ENCODE measurements at places on chromosomes 5 and 9. TPM values are rescaled to one million over a fixed set of nuclear protein-coding genes. Genes with fewer than 3 reads are reported as not detected.

DNA sequence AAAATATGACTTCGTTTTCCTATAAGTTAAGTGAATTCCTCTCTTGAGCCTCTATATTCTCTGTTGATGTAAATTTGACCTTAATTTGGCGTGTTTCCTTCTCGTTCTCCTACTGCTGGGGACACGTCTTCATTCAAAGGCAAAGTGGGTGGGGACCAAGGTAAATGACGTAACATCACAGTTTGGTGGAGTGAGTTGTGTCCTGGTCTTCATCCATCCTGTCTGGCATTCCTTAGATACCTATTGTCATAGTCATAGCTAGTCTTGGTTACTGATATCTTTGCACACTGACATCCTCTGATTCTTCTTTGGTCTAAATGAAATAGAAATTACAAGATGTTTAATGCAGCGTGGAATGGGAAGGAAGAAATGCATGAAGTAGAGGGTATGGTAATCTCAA lies 108.5 kb downstream of the NNT start:
- no peak for DNase-seq

DNA sequence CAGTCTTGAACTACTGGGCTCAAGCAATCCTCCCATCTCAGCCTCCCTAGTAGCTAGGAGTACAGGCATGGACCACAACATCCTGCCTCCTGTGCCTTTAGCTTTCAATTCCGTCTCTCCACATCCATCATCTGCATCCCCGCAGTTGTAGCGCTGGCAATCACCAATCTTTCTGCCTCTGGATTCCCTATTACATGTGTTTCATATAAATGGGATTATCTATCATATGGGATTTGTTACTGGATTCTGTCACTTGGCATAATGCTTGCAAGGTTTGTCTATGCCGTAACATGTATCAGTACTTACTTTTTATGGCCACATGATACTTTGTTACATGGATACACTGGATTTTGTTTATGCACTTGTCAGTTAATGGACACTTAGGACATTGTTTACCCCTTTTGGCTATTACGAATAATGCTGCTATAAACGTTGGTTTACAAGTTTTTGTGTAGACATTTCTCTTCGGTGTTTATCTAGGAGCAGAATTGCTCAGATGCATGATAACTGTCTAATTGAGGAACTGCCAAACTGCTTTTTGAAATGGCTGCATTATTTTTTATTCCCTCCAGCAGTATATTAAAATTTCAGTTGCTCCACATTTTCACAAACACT lies 1223.9 kb downstream of the FOXD4L5 start:
- DNase-seq: no peak

- no peak for DNase-seq
Observed at GRCh38 chr5:2537378-2538145, 213.9 kb downstream of the IRX2 start.

DNA sequence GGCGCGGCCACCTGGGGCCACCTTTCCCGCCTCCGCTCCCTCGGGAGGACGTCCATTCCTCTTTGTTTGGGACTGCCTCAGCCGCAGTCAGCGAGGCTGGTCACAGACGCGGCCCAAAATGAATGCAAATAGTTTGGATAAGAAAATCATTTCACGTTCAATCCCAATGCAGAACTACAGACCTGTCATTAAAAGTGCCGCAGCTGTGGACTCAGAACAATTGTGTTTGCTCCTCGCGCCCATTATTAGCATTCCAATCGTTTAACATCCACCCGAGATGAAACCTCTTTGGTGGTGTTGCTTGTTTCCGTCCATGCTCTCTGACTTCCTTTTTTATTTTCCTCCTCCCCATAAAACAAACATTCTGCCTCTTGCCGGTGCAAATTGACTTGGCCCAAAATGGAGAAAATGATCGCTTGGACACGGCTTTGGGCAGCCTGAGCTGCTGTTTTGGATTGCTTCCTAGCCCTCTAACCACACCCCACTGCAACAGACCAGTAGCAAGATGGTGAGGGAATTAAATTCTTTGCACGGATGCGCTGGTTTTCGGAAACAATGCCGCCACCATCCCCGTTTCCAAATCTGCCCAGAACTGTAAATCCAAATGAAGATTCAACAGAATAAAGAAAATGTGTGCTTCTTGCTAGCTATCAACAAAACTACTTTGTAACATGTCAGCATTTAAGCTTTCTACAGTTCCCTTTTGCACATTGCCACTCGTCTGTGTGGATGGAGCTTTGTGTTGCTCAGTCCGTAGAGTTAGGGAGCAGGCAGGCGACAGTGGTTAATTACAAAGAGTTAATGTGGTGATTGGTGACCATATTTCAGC lies 784 bp downstream of the NLN start:
- DNase-seq: no peak

GRCh38 chr5:14118551-14119320 lies 24.4 kb upstream of the TRIO start:
- DNase-seq: no peak

GRCh38 chr5:78521455-78521854 lies 127.1 kb downstream of the LHFPL2 start:
- no peak for DNase-seq

- DNase-seq: no peak
Observed at GRCh38 chr9:108325406-108325805, 530.4 kb downstream of the ACTL7B start.

- no peak for DNase-seq
Observed at GRCh38 chr9:92278110-92278509, 15.4 kb downstream of the IARS1 start.

- peak; percentile 36 for DNase-seq
Observed at GRCh38 chr5:146042628-146043279, 62.6 kb downstream of the PLAC8L1 start.

DNA sequence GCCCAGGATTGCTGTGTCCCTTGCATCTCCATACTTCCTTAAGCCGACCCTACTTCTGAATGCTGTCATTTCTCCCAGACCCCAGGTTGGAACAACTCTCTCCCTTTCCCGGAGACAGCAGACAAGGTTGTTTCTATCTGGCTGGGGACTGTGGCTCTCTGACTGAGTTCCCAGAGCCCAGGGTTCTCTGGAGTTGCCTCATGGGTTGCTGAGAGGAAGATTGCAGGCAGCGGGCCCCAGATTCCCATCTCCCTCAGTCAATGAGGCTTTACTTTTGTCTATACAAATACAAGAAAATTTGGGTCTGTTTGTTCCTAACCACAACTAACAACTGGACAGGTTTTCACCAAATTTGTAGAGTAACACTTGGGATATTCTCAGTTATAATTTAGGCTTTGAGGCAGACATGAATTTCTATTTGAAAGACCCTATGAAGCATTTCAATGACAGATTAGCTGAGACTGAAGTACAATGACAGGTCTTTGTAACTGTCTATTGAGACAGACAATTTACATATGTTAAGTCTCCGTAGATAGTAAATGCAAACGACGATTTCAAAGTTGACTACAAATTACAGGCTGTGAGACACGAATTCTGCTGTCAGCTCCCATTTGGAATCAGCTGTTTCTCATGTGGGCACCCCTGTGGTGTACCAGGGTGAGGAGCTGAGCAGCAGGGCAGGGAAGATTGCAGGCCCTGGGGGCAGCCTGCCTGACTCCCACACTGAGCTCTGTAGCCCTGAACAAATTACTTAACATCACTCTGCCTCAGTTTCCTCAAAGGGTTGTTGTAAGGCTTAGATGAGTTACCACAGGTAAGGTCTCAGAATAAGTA lies 107.5 kb downstream of the ATP10B start:
- no peak for DNase-seq

- no peak for DNase-seq
Observed at GRCh38 chr5:65030056-65030455, 261.3 kb downstream of the CWC27 start.

GRCh38 chr9:121947775-121948174 lies 145.3 kb downstream of the TTLL11 start:
- no peak for DNase-seq

GRCh38 chr5:54007827-54008777 lies 302.3 kb downstream of the ARL15 start:
- no peak for DNase-seq

- DNase-seq: no peak
Observed at GRCh38 chr5:34695275-34696027, 39.3 kb downstream of the RAI14 start.

DNA sequence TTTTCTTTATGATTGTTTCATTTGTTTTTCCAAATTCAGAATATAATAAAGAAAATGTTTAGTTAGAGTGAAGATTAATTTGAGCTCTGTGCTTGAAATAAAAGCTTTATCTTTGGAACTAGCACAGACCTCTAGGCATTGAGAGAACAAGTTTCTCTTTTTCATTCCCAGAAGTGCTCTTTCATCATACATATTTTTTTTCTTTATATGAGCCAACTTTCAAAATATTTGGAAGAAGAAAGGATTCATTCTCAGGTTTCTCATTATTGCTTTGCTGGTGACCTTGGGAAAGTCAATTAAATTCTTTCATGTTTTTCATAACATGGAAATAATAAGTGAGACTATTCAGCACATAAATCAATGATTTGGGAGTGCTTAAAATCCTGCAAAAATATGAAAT lies 16.8 kb downstream of the CTXN3 start:
- no peak for DNase-seq

DNA sequence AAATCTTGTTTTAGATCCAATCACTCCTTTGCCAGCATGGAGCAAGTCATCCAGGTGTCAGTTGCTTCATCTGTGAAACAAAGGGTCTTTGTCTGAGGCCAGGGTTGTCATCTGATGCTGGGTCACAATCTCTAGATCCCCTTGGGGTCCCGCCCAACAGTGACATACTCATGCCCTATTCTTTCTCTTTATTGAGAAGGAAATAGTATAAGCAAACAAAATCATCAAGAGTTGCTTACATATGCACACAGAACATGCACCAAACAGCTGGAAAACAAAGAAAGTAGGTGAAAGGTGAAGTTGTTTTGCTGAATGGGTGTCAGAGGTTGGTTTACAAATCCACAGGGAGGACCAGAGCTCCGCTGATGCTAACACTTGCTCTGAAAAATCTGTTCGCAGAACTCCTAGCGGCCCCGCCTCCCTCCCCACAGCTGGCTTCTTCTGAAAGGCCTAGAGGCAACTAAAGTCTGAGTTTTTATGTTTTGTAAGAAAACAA lies 106.1 kb upstream of the SLC44A1 start:
- peak; percentile 93 for DNase-seq

- DNase-seq: no peak
Observed at GRCh38 chr9:112783551-112783954, 33.0 kb downstream of the SNX30 start.

- DNase-seq: no peak
Observed at GRCh38 chr5:40224421-40224820, 455.3 kb upstream of the PTGER4 start.

- no peak for DNase-seq
Observed at GRCh38 chr5:81165493-81166119, 67.5 kb upstream of the CKMT2 start.

DNA sequence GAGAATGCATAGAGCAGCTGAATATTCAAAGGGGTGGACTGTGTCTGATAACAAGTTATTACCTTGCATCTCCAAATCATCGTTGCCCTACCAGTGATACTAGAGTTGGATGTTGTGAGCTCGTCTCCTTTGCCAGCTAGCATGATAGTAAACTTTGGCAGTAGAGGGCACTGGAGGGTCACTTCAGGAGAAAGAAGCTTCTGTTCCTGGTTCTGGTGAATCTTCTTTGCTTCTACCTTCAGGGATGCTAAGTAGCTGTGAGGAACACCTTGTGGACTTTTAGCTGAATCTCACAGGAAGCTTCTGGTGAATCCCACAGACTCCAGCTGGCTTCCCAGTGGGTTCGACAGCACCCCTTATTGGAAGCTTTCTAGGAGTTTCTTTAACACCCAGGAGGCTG lies 626.6 kb upstream of the SGCD start:
- DNase-seq: no peak

DNA sequence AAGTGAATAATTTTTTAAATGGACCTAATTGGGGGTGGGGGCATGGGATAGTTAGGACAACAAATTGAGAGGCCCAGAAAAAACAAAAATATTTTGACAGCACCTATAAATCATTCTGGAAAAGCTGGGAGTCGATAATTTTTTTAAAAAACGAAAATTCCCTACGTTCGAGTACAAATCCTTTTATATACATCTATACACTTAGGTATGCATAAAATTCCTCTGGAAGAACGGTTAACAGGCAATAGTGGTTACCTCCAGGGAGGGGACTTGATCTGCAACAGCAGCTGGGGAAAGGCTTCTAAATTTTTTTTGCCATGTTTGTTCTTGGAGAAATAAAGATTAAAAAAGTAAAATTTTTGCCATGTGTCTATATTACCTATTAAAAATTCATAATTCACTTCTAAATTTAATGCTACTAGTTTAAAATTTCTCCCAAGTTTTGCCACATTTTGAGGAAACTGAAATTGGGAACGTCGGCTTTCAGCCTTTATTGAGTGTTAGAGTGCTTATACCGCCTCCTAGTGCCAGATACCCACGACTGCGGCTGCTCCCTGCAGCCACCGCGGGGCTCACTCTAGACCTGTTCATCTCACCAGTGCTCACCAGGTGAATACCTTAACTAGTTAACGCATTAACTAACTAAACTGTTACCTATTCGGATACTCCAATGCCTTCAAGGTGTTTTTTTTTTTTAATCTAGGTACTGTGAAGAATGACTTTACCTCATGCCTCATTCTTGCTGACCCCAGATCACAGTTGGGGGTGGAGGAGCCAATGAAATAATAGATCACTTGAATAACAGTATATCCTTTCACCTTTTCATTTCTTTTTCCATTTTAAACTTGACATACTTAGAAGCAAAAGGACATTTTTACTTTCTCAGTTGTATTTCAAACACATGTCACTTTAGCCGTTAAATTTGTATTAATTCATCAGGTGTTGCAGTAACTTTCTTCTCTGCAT lies 1.8 kb upstream of the BHMT start:
- no peak for DNase-seq

DMRTA1 gene
- 0.18 TPM for total RNA-seq

EQTN gene
- not detected for total RNA-seq

CFAP77 gene
- total RNA-seq: 0.48 TPM

FABP6 gene
- not detected for total RNA-seq

KCNV2 gene
- not detected for total RNA-seq

LIFR gene
- 8.1 TPM for total RNA-seq

KIAA0825 gene
- 5.0 TPM for total RNA-seq

IL5 gene
- not detected for total RNA-seq

CDH9 gene
- not detected for total RNA-seq

ZNF462 gene
- 55.0 TPM for total RNA-seq

TRPM3 gene
- not detected for total RNA-seq

PTPDC1 gene
- 9.9 TPM for total RNA-seq
